ENCODE measurements at places on chromosomes 7 and 10.

DNA sequence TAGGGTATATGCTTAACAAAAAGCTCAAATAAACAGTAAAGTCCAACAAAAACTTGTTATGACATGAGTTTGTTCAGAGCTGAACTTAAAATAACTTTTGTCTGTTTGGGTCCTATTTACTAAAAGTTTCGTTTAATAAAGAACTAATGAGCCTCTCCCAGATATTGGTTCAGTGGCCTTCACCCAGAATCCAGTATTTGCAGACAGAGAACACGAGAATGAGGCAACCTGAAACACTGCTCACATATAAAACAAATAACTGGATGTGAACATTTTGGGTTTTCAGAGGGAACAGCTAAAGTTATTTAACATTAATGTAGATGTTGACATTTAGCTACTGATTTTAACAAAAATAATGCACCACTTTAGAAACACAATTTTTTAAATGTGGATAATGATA, 98.3 kb downstream of the RNF133 start:
- DNase-seq, result no peak
- no peak overlapping the region for H3K27ac ChIP-seq
- H3K27me3 ChIP-seq, result no peaks in the 10 kb centered on the region
- no peaks in the 10 kb centered on the region for H3K36me3 ChIP-seq
- H3K4me1 ChIP-seq, result no peaks in the 10 kb centered on the region

DNA sequence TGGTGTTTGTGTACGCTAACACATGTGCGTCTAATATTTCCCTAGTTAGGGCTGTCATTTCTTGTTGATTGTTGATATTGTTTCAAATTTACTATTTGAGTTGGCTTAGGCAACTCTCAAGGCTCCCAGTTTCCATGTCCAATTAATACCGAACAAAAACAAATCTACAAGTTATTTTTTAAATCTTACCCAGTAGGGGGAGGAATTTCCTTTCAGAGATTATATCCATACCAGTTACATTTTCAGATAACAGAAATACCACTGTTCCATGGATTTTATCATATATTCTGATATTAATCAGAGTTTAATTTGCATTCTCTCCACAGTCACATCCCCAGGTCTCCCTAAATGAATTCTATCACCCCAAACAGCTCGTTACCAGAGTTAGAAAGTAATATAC, 7.2 kb upstream of the AKR1B10 start:
- H3K4me1 ChIP-seq, result no peaks in the 10 kb centered on the region
- no peaks in the 10 kb centered on the region for H3K36me3 ChIP-seq
- no peak for DNase-seq
- no peak overlapping the region for H3K4me3 ChIP-seq
- no peak overlapping the region for H3K27ac ChIP-seq

DNA sequence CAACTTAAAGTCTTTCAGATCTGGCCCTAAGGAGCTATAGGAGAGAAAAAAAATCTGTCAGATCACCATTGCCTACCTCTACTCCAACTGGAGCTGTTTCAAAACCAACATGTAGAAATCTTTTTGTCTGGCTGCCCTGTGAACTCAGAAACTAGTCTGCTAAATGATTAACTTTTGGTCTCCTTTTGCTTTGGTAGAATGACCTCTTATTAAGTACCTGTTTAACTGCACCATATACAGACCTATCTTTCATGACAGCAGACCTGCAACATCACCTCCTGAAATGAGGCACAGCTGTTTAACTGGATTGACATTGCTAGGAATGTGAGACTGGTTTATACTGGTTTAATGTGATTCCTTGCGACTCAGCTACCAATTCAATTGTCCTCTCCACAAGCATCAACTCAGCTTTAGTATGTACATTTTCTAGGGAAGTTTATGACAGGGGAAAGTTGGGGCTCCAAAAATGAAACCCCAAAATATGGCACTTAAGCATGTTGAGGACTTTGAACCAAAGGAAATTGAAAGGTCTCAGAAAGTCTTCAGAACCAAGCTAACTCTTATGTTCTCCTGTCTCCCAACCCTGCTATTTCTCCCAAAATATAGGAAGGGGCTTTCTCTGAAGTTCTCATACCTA, 1.8 kb downstream of the CYP3A43 start:
- no peaks in the 10 kb centered on the region for H3K36me3 ChIP-seq
- no peaks in the 10 kb centered on the region for H3K4me1 ChIP-seq
- peaks cover 24% of the 10 kb centered on the region for H3K27me3 ChIP-seq
- H3K4me3 ChIP-seq, result no peak overlapping the region

- H3K36me3 ChIP-seq, result no peaks in the 10 kb centered on the region
- no peaks in the 10 kb centered on the region for H3K27me3 ChIP-seq
- H3K4me3 ChIP-seq, result no peak overlapping the region
- DNase-seq, result no peak
Measured at GRCh38 chr10:24802378-24802777, 78.7 kb upstream of the ARHGAP21 start.

DNA sequence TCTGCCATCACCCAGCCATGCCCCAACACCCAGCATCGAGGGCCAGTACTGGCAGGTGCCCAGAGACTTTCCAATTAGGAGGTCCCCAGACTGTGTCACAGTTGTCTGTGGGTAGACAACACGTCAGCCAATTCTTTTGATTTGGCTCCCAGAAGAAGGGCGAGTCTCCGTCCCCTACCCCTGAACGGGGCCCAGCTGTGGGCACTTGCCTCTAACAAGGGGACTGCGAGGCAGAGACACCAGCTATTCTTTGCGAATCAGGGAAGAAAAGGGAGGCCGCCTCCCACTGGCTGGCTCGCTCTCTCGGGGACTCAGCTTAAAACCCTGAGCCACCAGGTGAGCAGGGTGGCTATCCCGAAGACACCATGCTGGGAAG, 167.3 kb downstream of the USP6NL start:
- H3K4me1 ChIP-seq, result peaks cover 32% of the 10 kb centered on the region
- no peak for DNase-seq
- H3K27me3 ChIP-seq, result peaks cover 19% of the 10 kb centered on the region
- no peak overlapping the region for H3K4me3 ChIP-seq

GRCh38 chr10:8033812-8034465, 20.5 kb upstream of the GATA3 start:
- H3K27me3 ChIP-seq, result peaks cover 89% of the 10 kb centered on the region
- DNase-seq, result no peak
- H3K4me1 ChIP-seq, result peaks cover 22% of the 10 kb centered on the region
- peaks cover 8% of the 10 kb centered on the region for H3K36me3 ChIP-seq
- H3K27ac ChIP-seq, result peak overlapping the region; percentile 5

DNA sequence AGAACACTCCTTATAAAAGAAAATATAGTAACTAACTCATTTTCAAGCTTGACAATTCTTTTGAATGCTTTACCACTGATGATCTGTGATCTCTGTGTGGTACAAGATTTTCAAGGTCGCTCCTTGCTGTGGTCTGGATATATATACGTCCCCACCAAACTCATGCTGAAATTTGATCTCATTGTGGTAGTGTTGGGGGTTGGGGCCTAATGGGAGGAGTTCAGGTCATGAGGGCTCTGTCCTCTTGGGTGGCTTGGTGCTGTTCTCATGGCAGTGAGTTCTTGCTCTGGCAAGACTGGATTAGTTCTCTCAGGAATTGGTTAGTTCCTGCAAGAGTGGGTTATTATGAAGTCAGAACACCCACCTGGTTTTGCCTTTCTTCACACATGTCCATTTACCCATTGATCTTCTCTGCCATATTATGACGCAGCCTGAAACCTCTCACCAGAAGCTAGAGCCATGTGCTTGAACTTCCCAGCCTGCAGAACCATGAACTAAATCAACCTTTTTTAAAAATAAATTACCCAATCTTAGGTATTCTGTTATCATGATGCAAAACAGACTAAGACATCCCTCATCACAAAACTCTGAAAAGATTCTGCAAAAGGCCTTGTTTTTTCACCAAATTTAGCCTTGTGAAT, 8.3 kb upstream of the EDRF1 start:
- DNase-seq, result no peak
- no peak overlapping the region for H3K4me3 ChIP-seq
- H3K27ac ChIP-seq, result no peak overlapping the region

- no peak overlapping the region for H3K27ac ChIP-seq
- H3K4me3 ChIP-seq, result no peak overlapping the region
- H3K36me3 ChIP-seq, result no peaks in the 10 kb centered on the region
- peaks cover 27% of the 10 kb centered on the region for H3K27me3 ChIP-seq
- no peak for DNase-seq
Measured at GRCh38 chr7:139908792-139909191, 79.7 kb downstream of the TBXAS1 start.

- no peak overlapping the region for H3K27ac ChIP-seq
- H3K4me3 ChIP-seq, result no peak overlapping the region
- peaks cover 11% of the 10 kb centered on the region for H3K27me3 ChIP-seq
- DNase-seq, result peak; percentile 1
Measured at GRCh38 chr10:86651021-86651471, 3.3 kb upstream of the OPN4 start.

- H3K4me3 ChIP-seq, result no peak overlapping the region
- no peak overlapping the region for H3K27ac ChIP-seq
- H3K36me3 ChIP-seq, result no peaks in the 10 kb centered on the region
- H3K27me3 ChIP-seq, result peaks cover 5% of the 10 kb centered on the region
- DNase-seq, result no peak
Measured at GRCh38 chr7:38007096-38007495, 86.7 kb downstream of the EPDR1 start.

- H3K27ac ChIP-seq, result no peak overlapping the region
- DNase-seq, result no peak
- H3K4me3 ChIP-seq, result no peak overlapping the region
- no peaks in the 10 kb centered on the region for H3K4me1 ChIP-seq
- H3K36me3 ChIP-seq, result no peaks in the 10 kb centered on the region
Measured at GRCh38 chr10:42990721-42991441, 86.0 kb upstream of the RET start.

Measured in activated naive CD4-positive, alpha-beta T cell treated with anti-CD3 and anti-CD28 coated beads, Interleukin-2, amount 10 ng/mL, durations not matched to agents 7 days and 5 days (primary cell).